GM23338 (cell line): ENCODE measurements at places on chromosomes 1 and 21. TPM values are rescaled to one million over a fixed set of nuclear protein-coding genes. Genes with fewer than 3 reads are reported as not detected.

GRCh38 chr1:202073206-202073605 is 49.5 kb upstream of the GPR37L1 start:
- DNase-seq, result no peak

DNA sequence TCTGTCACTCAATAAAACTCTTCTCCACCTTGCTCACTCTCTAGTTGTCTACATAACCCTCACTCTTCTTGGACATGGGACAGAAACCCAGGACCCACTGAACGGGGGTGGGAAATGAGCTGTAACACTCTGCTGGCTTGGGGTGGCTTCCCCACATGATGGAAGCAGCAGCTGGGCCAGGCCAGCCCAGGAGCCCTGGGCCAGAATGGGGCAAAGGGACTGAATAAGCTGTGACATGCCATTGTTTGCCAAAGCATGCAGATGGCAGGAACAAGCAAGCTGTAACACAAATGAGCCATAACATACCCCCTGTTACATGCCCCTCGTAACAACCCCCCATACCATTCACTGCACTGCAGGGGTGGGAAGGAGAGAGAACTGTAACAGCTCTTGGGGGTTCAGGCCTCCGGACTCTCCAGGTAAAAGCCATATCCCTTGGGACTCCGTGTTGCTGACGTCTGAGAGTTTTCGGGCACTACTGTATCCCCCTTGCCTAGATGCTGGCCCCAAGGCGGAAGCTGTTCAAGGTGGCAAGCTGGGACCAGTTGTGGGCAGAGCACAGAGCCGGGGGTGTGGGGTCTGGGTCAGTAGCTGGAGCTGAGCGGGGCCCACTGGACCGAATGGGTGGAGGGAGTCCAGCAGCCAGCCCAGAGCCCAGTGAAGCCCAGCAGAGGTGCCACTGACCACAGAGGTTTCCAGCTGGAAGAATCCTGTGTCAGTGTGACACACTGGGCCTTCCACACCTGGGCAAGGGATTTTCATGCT is 56.1 kb upstream of the DMRTB1 start:
- no peak for DNase-seq

- no peak for DNase-seq
Measured at GRCh38 chr1:176612791-176613190, 149.8 kb downstream of the PAPPA2 start.

The LCE3E gene
- not detected in 2 replicates for total RNA-seq

DNA sequence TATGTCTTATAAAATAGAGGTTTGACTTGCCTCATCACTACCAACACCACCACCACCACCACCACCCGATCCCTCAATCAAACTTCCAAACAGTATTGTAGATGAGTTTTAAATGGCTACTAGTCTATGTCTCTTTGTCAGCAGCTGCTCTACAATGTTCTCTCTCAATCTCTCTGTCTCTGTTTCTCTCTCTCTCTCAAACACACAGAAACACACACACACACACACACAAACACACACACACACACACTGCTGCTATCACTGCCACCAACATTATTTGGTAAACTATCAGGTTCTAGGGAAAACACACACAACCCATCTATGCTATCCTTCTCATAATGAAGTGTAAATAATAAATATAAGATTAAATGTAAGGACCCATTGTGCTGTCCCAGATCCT is 2.4 kb downstream of the TNFSF4 start:
- no peak for DNase-seq

DNA sequence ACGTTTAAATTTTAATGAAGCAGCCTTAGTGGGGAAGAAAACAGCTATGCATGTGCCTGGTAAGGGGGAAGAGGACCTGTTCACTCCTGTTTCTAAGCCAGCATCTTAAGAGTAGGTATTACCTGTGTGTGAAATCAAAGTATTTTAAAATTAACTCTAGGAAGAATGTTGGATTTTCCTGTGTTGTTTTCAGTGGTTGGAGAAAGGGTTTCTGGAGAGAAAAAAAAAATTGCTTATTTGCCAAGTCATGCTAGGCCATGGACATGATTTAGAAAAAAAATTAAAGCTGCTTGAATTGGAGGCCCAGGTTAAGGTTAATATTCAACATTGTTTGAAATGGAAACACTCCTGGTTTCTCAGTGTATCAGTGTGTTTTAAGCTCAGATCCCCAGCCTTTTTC is 42.9 kb upstream of the DNAJC6 start:
- DNase-seq, result no peak

GRCh38 chr1:31902510-31902860 is 35.7 kb downstream of the PTP4A2 start:
- no peak for DNase-seq

The TAF1A gene
- total RNA-seq, result 13.3 and 16.3 TPM in 2 replicates

- no peak for DNase-seq
Measured at GRCh38 chr1:200423235-200423634, 13.4 kb upstream of the ZNF281 start.

DNA sequence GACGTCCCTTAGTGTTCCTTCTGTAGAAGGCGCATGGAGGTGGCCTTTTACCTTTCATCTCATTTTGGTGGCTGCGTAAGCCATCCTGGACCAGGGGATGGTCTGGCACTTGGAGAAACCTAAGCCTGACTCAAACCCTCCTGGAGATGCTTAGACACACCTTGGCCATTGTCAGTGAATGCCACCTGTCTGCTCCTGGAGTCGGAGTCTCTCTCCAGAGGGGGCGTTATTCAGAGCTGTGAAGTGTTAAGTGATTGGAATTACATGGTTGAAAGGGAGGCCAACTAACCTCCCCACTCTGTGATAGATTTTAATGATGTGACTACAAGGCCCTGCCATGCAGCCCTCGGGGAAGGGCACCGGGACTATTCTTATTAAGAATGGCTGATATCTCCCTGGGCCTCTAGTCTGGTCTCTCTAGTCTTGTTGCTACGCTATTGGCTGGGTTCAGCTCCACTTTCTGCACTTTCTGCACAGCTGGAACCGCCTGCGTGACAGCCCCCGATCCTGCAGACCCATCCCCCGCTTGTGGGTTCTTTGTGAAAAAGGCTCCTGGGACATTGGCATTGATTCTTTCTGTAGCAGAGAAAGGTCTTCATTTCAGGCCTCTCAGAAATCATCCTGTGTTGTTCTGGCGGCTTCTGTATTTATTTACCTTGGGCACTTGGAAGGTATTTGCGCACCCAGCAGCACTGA is 4.2 kb downstream of the RASSF5 start:
- peak; percentile 40 for DNase-seq

DNA sequence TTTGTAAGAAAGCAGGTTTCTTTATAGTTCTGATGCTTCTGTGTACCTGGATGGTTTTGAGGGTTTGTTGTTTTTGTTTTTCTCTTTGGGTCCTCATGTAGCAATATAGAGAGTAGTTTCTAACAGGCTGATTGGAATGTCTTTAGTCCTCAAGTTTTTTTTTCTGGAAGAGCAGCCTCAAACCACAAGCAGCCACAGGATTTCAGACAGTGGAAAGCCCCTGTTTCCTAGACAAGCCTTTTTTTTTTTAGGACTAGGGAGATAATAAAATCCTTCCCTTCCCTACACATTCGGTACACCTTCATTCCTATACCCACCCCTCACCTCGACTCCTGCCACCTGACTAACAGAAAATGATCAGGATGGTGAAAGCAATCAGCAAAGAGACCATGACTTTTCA is 47.6 kb downstream of the ACP6 start:
- DNase-seq, result no peak

The C1QC gene
- total RNA-seq, result not detected in 2 replicates

DNA sequence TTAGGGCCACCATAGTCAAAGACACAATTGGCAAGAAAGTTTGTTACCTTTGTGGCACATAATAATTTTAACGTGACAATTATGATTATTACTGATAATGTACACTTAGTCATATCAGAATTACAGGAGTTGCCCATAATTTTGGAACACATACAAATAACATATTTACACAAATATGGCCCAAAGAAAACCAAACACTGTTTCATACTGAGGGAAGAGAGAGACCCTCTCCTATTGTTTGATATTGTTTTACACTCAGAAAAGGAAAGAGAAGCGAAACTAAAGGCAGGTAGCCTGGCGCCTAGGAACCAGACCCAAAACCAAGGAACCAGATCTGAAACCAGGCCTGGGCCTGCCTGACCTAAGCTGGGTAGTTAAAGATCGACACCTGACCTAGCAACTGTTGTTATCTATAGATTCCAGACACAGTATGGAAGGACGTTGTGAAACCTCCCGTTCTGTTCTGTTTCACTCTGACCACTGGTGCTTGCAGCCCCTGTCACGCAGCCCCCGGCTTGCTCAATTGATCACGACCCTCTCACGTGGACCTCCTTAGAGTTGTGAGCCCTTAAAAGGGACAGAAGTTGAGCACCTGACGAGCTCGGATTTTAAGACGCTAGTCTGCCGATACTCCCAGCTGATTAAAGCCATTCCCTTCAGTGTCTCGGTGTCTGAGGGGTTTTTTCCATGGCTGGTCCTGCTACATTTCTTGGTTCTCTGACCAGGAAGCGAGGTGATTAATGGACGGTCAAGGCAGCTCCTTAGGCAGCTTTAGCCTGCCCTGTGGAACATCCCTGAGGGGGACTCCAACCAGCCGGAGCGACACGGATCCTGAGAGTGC is 27.9 kb downstream of the C1orf115 start:
- no peak for DNase-seq

DNA sequence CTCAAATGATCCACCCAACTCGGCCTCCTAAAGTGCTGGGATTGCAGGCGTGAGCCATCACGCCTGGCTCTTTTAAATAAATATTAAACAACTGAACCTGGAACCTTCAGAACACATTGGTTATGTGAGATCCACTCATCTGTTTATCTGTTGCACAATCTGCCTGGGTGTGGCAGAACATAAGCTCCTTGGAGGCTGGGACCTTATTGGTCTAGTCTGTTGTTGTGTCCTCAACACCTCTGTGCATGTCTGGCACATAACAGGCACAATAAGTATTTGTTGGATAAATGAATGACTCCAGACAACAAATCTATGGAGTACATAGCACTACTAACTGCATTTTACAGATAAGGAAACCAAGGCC is 4.1 kb upstream of the NBL1 start:
- no peak for DNase-seq

- DNase-seq, result peak; percentile 44
Measured at GRCh38 chr1:90784186-90784847, 67.2 kb upstream of the BARHL2 start.

The UTS2 gene
- total RNA-seq, result not detected in 2 replicates

The ITLN1 gene
- total RNA-seq, result not detected in 2 replicates

DNA sequence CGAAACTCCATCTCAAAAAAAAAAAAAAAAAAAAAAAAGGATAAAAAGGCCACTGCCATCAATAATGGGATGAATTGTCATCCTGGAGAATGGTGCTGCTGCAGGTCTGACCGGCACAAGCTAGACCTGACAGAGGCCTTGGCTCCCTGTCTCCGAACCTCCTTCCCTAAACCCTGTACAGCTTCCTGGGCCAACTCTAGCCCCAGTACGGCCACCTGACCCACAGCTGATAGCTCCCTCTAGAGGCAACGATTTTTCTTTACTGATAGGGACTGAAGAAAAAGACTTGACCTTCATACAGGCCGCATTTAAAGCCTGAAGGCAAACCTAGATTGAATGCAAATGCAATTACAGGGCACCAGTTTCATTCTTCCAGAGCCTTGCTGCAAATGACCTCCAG is 30.7 kb downstream of the NOL9 start:
- DNase-seq, result peak; percentile 93

The ARHGAP29 gene
- total RNA-seq, result 5.0 and 6.9 TPM in 2 replicates

DNA sequence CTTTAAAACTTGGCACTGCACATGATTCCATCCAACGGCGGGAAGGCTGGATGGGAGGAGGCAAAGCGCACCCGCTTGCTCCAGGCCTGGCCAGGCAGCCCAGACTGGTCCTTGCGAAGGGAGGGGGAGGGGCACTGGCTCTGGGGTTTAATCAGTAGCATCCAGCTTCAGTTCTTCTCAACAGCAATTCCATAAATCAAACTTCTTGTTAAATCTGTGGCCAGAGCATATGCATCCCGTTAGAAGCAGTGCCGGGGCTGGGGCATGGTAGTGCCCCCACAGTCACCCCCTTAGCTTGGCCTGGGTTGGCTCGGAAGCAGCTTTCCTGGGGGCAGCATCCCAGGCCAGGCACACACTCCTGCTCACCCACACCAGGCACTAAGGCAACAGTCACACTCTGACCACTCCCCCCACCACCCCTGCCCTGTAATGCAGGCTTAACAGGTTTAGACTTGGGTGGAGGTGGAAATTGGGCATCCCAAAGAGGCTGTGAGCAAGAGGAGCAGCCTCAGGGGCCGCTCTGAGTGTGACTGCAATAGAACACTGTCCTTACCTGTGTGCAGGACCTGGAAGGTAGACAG is 94.1 kb upstream of the CASZ1 start:
- DNase-seq, result no peak

GRCh38 chr1:89667691-89668090 is 34.8 kb downstream of the LRRC8C start:
- DNase-seq, result no peak

- DNase-seq, result no peak
Measured at GRCh38 chr1:17671314-17671705, 83.8 kb upstream of the ACTL8 start.

The DDAH1 gene
- 35.4 and 41.7 TPM in 2 replicates for total RNA-seq

The LSM10 gene
- 27.5 and 28.6 TPM in 2 replicates for total RNA-seq

DNA sequence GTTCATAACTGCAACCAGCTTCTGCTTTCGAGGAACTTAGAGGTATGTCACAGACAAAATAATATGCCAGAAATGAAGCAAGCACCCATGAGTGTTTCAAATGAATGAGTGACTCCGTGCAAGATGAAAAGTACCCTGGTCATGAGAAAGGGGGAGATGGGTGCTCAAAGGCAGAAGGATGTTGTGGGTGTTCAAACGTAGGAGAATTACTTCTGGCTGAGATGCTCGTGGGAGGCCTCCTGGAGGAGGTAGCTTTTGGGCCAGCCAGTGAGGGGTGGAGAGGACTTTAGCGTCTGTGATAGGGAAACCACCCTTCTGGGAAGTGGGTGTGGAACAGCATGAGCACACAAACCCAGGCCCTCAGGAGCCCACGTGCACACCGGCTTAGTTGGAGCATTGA is 113.8 kb downstream of the SYF2 start:
- DNase-seq, result no peak

The PCAT6 gene
- total RNA-seq, result 7.2 TPM in 1 of 2 replicates, not detected in the other

- DNase-seq, result no peak
Measured at GRCh38 chr1:100604372-100604771, 66.4 kb downstream of the GPR88 start.

DNA sequence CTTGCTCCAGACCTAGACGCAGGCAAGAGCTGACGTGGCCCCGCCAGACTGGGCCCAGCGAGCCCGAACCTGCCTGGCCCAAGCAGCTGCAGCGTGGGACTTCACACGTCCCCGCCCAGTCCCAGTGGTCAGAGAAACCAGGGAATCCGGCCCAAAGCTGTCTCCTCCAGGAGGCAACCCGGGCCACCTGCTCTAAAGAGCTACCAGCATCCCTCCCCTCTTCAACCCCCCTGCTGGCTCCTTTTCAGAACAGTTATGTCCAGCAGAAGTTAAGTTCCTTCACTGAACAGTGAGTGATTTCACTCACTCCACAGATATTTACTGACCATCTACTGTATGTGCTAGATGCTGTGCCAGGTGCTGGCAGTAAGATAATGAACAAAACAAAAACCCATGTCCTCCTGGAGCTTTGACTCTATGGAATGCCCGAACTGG is 2.1 kb upstream of the EFNA1 start:
- peak; percentile 58 for DNase-seq
